ENCODE measurements at places on chromosomes 4 and X. TPM values are rescaled to one million over a fixed set of nuclear protein-coding genes. Genes with fewer than 3 reads are reported as not detected.

The SLC9B1 gene
- 0.13 TPM for total RNA-seq

The PCDH19 gene
- total RNA-seq = 0.25 TPM

The CHST7 gene
- 61.7 TPM for total RNA-seq

The NWD2 gene
- total RNA-seq = not detected

The GALNTL6 gene
- total RNA-seq = not detected

The CDKL2 gene
- 0.13 TPM for total RNA-seq

The HPGDS gene
- total RNA-seq = not detected

The TMPRSS11F gene
- not detected for total RNA-seq

The COL25A1 gene
- 0.13 TPM for total RNA-seq

The ADAM29 gene
- not detected for total RNA-seq

The FOXP3 gene
- not detected for total RNA-seq

The RNF150 gene
- 0.25 TPM for total RNA-seq

The TBX22 gene
- not detected for total RNA-seq

The MAGED4B gene
- 52.7 TPM for total RNA-seq

The SHROOM2 gene
- total RNA-seq = 10.1 TPM

The MAGEE2 gene
- total RNA-seq = not detected

The NAP1L2 gene
- 1.7 TPM for total RNA-seq

The TXK gene
- under 0.01 TPM for total RNA-seq

The CT45A1 gene
- total RNA-seq = not detected

The SYN1 gene
- total RNA-seq = under 0.01 TPM

The TACR3 gene
- not detected for total RNA-seq

The APOOL gene
- total RNA-seq = 6.9 TPM

The CXXC4 gene
- total RNA-seq = under 0.01 TPM

The OTUD6A gene
- total RNA-seq = not detected

The HSFX3 gene
- total RNA-seq = not detected

The EXOC1L gene
- not detected for total RNA-seq

The VCX2 gene
- total RNA-seq = not detected

The NOX1 gene
- not detected for total RNA-seq

The MUC7 gene
- not detected for total RNA-seq

The MAGEA1 gene
- total RNA-seq = not detected

The GLUD2 gene
- 0.63 TPM for total RNA-seq

The PLXNB3 gene
- total RNA-seq = 6.7 TPM

The DSPP gene
- not detected for total RNA-seq

The SULT1E1 gene
- total RNA-seq = 2.3 TPM

The CAMK2D gene
- 37.5 TPM for total RNA-seq
